SW 1271 (cell line): ENCODE measurements at places on chromosomes 6 and 20.

- DNase-seq = no peak
Observed at GRCh38 chr20:24158281-24158680, 169.7 kb upstream of the GGTLC1 start.

GRCh38 chr20:38602185-38602581, 574 bp downstream of the ARHGAP40 start:
- no peak for DNase-seq

DNA sequence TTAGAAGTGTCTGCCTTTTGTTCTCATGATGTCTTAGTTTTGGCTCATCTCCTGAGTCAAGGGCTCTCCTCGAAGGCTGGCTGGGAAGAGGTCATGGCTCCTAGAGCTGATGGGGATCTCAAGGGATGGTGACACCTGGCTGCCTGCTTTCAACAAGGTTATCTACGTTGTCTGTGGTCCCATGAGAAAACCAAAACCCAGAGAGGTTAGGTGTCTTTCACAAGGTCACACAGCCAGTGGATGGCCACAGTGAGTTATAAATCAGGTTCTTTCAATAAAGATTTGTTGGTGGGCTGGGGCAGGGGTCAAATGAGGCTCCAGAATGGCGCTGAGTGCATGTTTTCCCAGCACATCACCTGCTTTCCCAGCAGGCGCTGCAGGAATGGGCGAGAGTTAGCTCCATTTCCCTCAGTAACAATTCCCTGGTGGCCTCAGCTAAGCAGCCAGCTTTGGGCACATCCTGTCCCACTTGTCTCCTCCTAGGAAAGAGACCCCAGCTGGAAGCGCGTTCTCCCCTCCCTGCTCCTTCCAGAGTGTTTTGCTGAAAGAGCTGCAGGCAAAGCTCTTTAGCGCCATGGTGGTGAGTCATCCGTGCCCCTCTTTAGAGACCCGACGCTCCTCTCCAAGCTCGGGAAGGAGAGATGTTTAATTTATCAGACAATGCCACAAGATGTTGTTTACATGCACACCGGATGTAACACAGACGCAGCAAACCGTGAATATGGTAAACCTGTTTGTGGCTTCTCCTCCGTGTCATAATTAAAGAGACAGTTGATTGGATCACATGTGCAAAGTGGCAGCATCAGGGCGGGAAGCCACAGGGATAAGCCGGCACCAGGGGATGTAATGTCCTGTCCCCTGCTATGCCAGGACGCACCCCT, 109.7 kb downstream of the LRFN2 start:
- no peak for DNase-seq

DNA sequence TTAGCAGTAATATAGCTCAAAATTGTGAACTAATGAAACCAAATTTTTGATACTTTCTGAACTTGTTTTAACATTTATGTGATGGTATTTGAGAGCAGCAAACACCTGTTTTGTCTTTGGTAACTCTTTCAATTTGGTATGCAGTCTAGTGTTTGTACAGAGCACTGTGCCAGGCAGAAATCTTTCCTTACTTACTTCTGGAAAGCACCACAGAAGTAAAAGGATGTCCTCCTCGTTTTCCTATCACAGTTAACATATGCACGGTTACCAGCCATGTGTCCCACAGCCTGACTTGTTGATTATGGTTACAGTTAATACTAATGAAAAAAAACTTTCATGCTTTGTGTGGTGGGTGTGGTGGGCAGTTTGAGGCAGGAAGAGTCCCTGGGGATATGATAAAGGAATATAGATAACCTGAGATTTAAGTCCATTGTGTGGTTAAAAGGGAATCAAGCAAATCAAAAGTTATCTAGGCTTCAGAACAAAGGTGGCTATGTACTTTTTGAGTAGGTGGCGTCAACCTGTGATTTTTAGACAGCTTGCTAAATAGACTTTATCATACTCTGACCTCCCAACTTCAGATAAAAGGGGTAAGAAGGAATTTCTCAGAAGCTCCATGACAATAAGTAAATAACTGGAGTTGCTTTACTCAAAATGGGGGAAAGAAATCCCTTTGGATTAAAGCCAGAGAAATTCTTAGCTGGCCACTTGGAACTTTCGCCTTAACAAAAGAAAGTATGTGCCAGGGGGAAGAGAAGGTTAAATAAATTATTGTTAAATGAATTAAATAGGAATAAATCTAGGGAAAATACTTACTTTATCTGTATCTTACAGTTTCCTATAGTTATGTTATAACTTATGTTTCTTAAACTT, 20.1 kb upstream of the COL10A1 start:
- no peak for DNase-seq

DNA sequence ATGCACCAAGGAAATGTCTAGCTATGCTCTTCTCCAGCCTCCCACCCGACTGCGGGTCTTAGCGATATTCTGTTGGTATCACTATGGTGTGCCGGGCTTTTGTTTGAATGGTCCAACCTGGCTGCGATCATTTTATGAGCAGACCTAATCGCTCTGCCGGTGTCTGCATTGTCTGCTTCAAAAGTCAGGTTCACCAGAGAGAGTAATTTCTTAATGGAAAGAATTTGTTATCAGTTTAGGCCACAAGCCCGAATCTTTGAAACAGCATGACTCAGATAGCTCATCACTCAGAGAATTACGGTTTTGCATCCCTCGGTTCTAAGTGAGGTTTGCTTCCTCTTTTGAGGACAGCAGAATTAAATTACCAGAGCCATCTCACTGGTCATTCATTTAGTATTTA, 521.0 kb upstream of the ARID1B start:
- no peak for DNase-seq

GRCh38 chr20:8534368-8535160, 402.5 kb downstream of the PLCB1 start:
- no peak for DNase-seq

DNA sequence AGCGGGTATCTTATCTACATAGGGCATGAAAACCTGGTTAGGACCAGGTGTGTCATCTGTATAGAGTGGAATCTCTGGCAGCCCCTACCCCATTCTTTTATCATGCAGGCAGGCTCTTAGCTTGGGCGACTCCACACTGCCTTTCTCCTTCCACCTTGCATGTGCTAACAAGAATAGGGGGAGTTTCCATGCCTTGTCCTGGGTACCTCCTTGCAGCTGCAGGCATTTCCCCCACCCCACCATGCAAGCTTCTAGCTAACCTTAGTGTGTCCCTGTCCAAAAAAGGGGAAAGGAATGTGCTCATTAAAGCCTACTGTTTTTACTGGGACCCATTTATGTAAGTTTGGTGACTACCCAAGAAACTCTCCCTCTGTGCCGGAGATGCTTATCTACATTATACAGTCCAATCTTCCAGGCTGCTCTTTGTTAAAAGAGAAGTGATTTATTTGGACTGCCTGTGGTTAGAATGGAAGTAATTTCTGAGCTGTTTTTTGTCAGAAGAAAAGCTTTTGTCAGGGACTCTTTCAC, 10.5 kb upstream of the CEP43 start:
- DNase-seq = no peak

- DNase-seq = peak; percentile 19
Observed at GRCh38 chr6:8589941-8590729, 154.8 kb upstream of the SLC35B3 start.
